ENCODE measurements at places on chromosomes 3 and 15. TPM values are rescaled to one million over a fixed set of nuclear protein-coding genes. Genes with fewer than 3 reads are reported as not detected.

Gene ADIPOQ
- polyA plus RNA-seq, result not detected

Gene ERICH6
- not detected for polyA plus RNA-seq

Gene FAM98B
- 22.2 TPM for polyA plus RNA-seq

Gene CHL1
- 0.14 TPM for polyA plus RNA-seq

DNA sequence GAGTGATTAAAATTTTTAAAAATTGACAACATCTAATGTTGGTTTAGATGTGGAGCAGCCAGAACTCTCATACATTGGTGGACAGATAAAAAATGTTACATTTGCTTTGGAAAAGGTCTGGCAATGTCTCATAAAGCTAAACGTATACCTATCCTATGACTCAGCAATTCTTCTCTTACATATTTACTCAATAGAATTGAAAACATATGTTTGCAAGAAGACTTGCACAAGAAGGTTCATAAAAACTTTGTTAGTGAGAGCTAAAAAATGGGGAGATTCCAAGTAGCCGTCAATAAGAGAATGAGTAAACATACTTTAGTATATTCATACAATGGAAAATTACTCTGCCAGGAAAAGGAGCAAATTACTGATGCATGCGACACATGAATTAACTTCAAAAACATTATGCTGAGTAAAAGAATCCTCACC lies 30.0 kb downstream of the MASP1 start:
- H3K27me3 ChIP-seq, result peaks cover 4% of the 10 kb centered on the region
- no peaks in the 10 kb centered on the region for H3K4me1 ChIP-seq
- no peak overlapping the region for H3K4me3 ChIP-seq
- H3K36me3 ChIP-seq, result no peaks in the 10 kb centered on the region

DNA sequence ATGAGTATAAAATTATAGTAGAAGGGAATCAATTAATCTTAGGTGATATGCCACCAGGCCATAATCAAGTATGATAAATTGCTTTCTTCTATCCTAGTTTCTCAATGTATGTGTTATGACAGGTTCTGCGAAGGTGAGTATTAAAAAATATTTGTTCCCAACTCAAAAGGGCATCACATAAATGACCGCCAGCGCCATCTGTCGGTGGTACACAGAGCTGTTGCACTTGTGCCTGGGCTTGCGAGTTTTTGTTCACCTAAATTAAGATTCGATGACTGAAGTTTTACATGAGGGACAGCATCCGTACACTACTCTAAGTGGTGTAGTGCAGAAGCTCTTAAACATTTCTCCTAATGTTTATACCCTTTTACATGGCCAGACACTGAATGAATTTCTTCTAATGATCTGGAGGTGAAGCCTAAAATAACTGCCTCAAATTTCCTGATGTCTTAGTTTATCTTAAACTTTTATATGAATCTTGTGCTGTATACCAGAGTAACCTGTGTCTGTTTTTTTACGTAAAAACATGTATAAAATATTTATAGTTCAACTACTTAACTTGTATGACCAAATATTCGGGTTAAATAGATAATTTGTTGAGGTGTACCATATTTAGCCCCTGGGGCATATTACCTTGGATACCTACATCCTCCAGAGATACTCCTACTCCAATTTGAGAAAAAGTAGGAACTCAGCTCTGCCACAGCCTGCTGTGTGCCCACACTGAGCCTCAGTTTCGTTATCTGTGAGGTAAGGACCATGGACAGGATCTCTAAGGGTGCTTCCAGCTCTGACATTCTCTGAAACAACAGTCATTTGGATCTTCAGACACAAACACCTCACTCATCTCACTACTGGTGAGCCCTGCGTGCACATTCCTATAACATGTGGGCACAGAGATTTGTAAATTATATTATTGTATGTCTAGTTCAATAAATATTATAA lies 365.6 kb downstream of the MAGI1 start:
- peaks cover 2% of the 10 kb centered on the region for H3K4me1 ChIP-seq
- no peaks in the 10 kb centered on the region for H3K27me3 ChIP-seq
- no peak overlapping the region for H3K27ac ChIP-seq
- peak; percentile 15 for DNase-seq
- H3K4me3 ChIP-seq, result no peak overlapping the region
- H3K36me3 ChIP-seq, result no peaks in the 10 kb centered on the region

DNA sequence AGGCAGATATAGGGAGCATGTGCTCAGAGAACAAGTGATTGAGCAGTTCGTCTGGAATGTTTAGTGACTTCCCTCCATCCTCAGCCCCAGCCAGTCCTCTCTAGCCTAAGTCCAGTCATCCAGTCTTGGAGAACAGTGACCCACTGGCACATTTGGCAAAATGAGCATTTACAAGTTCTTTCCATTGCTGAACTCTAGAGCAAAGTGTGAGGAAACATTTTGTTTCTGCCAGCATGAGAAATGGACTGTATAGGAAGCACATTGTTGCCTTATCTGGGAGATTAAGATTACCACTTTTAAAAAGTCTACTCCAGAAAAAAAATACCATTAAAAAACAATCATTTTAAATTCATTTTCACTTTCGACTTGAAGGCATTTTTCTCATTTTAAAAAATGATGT lies 353.6 kb downstream of the SHQ1 start:
- peaks cover 10% of the 10 kb centered on the region for H3K4me1 ChIP-seq
- no peak for DNase-seq
- H3K36me3 ChIP-seq, result no peaks in the 10 kb centered on the region
- no peak overlapping the region for H3K27ac ChIP-seq
- H3K4me3 ChIP-seq, result no peak overlapping the region

- no peaks in the 10 kb centered on the region for H3K27me3 ChIP-seq
- no peak for DNase-seq
- no peaks in the 10 kb centered on the region for H3K36me3 ChIP-seq
- H3K4me1 ChIP-seq, result no peaks in the 10 kb centered on the region
Observed at GRCh38 chr3:180073561-180073960, 36.8 kb upstream of the PEX5L start.

- peaks cover 5% of the 10 kb centered on the region for H3K4me1 ChIP-seq
- no peak for DNase-seq
- H3K4me3 ChIP-seq, result no peak overlapping the region
- H3K36me3 ChIP-seq, result no peaks in the 10 kb centered on the region
- no peaks in the 10 kb centered on the region for H3K27me3 ChIP-seq
Observed at GRCh38 chr3:30810625-30811024, 83.8 kb downstream of the GADL1 start.

GRCh38 chr3:19937459-19938294 lies 3.7 kb upstream of the EFHB start:
- H3K36me3 ChIP-seq, result no peaks in the 10 kb centered on the region
- H3K27me3 ChIP-seq, result no peaks in the 10 kb centered on the region
- H3K4me1 ChIP-seq, result no peaks in the 10 kb centered on the region
- no peak for DNase-seq

GRCh38 chr3:14361068-14361677 lies 41.2 kb upstream of the SLC6A6 start:
- H3K4me1 ChIP-seq, result no peaks in the 10 kb centered on the region
- DNase-seq, result no peak
- H3K36me3 ChIP-seq, result no peaks in the 10 kb centered on the region
- H3K27ac ChIP-seq, result no peak overlapping the region
- H3K27me3 ChIP-seq, result peaks cover 50% of the 10 kb centered on the region

DNA sequence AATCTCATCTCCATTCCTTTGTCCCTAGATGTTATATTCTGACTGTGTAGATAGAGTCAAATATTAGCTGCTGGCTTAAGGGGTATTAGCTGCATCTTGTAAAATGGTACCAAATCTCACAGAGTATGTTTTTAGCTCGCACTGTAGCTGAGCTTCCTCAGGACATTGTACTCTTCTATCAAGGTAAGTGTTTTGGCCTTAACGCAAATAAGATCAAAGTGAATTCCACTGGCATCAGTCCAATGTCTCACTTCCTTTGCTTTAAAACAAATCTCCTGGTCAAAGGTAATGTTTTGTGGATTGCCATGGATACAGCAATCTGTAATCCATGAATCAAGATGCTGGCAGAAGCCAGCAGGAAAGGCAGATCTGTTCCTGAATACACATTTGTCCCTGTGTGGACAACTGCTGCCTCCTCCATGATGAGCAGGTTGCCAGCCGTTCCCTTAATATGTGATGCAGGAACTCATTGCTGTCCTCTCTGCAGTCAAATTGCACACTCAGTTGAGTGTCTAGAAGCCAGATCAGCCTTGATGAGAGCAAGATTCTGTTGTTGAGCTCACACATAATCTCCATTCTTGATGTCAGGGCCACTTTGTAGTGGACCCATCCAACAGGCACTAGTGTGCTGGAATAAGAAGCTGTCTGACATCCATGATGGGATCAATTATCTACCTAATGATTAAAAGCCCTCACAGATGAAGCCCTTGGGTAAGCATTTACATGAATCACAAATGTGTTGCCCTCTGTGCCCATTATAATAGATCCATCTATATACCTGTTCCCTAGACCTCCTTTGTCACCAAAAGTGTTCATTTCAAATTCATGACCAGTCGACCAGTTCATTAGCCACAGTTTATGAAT lies 96.6 kb upstream of the AGTR1 start:
- no peak overlapping the region for H3K27ac ChIP-seq
- no peak for DNase-seq
- H3K36me3 ChIP-seq, result no peaks in the 10 kb centered on the region

DNA sequence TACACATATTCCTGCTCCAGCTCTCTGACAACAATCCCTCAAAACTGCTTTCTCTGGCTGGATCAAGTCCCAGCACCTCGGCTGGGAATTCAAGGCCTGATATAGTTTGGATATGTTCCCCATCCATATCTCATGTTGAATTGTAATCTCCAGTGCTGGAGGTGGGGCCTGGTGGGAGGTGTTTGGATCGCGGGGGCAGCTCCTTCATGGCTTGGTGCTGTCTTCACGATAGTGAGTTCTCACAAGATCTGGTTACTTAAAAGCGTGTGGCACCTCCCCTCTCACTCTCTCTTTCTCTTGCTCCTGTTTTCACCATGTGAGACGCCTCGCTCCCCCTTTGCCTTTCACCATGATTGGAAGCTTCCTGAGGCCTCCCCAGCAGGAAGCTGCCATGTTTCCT lies 47.4 kb upstream of the SYN2 start:
- H3K27ac ChIP-seq, result no peak overlapping the region
- no peaks in the 10 kb centered on the region for H3K36me3 ChIP-seq
- H3K4me3 ChIP-seq, result no peak overlapping the region
- no peaks in the 10 kb centered on the region for H3K4me1 ChIP-seq

- no peak for DNase-seq
- peaks cover 3% of the 10 kb centered on the region for H3K4me1 ChIP-seq
- H3K27me3 ChIP-seq, result no peaks in the 10 kb centered on the region
- no peaks in the 10 kb centered on the region for H3K36me3 ChIP-seq
- H3K4me3 ChIP-seq, result peak overlapping the region; percentile 59
Observed at GRCh38 chr15:63277893-63278456, 570 bp downstream of the APH1B start.

- H3K27me3 ChIP-seq, result no peaks in the 10 kb centered on the region
- H3K27ac ChIP-seq, result peak overlapping the region; percentile 22
- peaks cover 56% of the 10 kb centered on the region for H3K36me3 ChIP-seq
- peaks cover 97% of the 10 kb centered on the region for H3K4me1 ChIP-seq
Observed at GRCh38 chr3:50164984-50165909, 10.1 kb downstream of the SEMA3F start.

- H3K4me3 ChIP-seq, result no peak overlapping the region
- no peaks in the 10 kb centered on the region for H3K27me3 ChIP-seq
- no peak overlapping the region for H3K27ac ChIP-seq
- H3K36me3 ChIP-seq, result no peaks in the 10 kb centered on the region
- DNase-seq, result no peak
Observed at GRCh38 chr3:43728476-43728875, 37.7 kb downstream of the ABHD5 start.

- no peaks in the 10 kb centered on the region for H3K36me3 ChIP-seq
- H3K4me1 ChIP-seq, result peaks cover 10% of the 10 kb centered on the region
- H3K4me3 ChIP-seq, result no peak overlapping the region
Observed at GRCh38 chr15:58362262-58362922, 69.4 kb upstream of the LIPC start.

- H3K4me3 ChIP-seq, result no peak overlapping the region
- no peaks in the 10 kb centered on the region for H3K36me3 ChIP-seq
- DNase-seq, result no peak
- no peaks in the 10 kb centered on the region for H3K27me3 ChIP-seq
Observed at GRCh38 chr3:127747751-127748521, 74.4 kb downstream of the MGLL start.

GRCh38 chr3:8442993-8443650 lies 58.5 kb upstream of the LMCD1 start:
- H3K4me3 ChIP-seq, result no peak overlapping the region
- H3K27ac ChIP-seq, result no peak overlapping the region
- H3K36me3 ChIP-seq, result no peaks in the 10 kb centered on the region
- no peaks in the 10 kb centered on the region for H3K27me3 ChIP-seq
- no peak for DNase-seq

GRCh38 chr15:70556779-70557178 lies 206.6 kb downstream of the UACA start:
- no peak overlapping the region for H3K27ac ChIP-seq
- H3K4me3 ChIP-seq, result no peak overlapping the region
- H3K4me1 ChIP-seq, result no peaks in the 10 kb centered on the region
- no peaks in the 10 kb centered on the region for H3K36me3 ChIP-seq

GRCh38 chr3:120796976-120797375 lies 54.4 kb downstream of the GTF2E1 start:
- DNase-seq, result no peak
- no peak overlapping the region for H3K27ac ChIP-seq
- peaks cover 6% of the 10 kb centered on the region for H3K4me1 ChIP-seq
- H3K36me3 ChIP-seq, result no peaks in the 10 kb centered on the region

GRCh38 chr3:33032938-33033337 lies 64.0 kb downstream of the GLB1 start:
- DNase-seq, result peak; percentile 35
- no peak overlapping the region for H3K4me3 ChIP-seq
- peak overlapping the region; percentile 91 for H3K27ac ChIP-seq
- peaks cover 40% of the 10 kb centered on the region for H3K4me1 ChIP-seq

- H3K4me1 ChIP-seq, result no peaks in the 10 kb centered on the region
- H3K4me3 ChIP-seq, result no peak overlapping the region
- no peak overlapping the region for H3K27ac ChIP-seq
- peaks cover 8% of the 10 kb centered on the region for H3K27me3 ChIP-seq
- no peaks in the 10 kb centered on the region for H3K36me3 ChIP-seq
Observed at GRCh38 chr3:140494970-140495369, 182.9 kb upstream of the TRIM42 start.
